ENCODE measurements at places on chromosomes 5 and 9. TPM values are rescaled to one million over a fixed set of nuclear protein-coding genes. Genes with fewer than 3 reads are reported as not detected.
A peak's percentile ranks its signal among the peaks of the same experiment; 100 is the strongest.

The PLCXD3 gene
- not detected for total RNA-seq

- no peak for DNase-seq
Measured at GRCh38 chr5:95565280-95565920, 10.5 kb downstream of the ARSK start.

- DNase-seq, result no peak
Measured at GRCh38 chr9:129835860-129836223, 584 bp downstream of the USP20 start.

DNA sequence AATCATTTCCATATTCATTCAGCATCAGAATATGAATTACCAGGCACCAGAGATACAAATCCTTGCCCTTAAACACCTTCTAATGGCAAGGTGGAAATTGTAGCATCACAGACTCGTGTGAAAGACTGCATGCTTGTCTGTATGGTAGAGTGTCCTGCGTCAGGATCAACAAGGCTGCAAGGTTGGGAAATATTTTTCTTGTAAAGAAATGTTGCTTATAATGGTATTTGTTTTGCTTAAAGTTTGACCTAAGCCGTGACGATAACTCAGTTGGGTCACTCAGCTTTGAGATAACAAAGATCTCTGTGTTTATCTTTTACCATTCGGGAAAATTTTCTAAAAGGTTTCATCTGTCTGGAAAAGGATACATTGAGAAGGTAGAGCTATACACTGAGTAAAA lies 87.6 kb downstream of the BASP1 start:
- no peak for DNase-seq

- DNase-seq, result no peak
Measured at GRCh38 chr5:61969347-61969746, 336.7 kb upstream of the KIF2A start.

DNA sequence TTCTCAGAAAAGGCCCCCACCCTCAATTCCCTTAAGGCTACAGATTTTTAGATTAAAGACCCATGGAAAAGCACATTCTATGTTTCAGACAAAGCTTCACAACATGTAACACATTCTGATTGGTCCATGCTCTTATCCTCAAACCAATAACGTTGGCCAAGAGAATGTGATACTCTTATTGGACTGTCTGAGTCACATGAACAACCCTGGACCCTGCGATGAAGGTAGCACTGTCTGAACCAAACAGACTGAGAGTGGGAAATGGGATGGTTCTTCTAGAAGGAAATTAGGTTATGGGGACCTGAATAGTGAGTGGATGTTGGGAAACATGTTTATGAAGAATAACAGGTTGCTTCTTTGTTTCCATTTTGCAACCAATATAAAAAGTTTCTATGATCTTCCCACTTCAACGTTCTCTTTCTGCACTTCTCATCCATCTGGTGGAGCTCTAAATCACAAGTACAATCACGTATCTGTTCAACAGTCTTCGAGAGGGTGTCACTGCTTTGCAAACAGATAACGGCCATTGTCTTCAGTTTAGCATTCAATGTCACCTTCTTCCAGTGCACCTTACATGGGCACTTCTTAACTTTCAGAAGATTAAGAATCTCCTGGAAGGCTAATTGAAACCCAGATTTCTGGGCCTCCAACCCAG lies 81.6 kb downstream of the PTCH1 start:
- DNase-seq, result peak; percentile 30

DNA sequence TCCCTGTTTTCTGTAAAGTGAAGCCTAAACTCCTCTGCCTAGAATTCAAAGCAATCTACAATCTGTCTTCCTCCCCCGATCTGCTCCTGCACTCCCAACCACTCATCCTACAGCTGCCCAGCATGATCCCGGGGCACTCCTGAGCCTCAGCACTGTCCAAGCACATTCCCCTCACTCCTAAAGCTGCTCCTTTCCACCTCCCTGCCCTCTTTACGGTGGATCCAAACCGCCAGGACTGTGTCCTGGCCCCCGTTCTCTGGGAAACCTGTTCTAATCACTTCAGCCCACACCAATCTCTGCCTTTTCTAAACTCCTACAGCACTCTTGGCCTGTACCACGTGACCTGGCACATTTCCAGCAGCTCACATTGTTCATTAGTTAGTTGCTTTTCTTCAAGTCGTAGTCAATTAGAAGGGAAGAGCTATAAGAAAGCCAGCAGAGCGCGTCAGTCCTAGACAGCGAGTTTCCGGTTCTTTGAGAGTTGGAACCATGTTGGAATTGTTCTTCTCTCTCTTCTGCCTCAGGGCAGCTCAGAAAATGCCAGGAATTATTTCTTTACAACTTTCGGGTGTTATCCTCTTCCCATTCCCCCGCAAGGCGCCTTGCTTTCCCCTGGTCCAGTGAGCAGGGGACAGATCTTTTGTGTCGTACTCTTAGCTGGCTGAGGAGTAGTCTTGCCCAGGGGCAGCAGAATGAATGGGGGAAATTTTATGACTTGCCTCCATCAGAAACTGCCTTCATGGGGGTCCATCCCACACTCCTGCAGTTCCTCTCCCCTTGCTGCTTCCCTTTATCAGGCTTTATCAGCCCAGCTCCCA lies 60.7 kb downstream of the NRG2 start:
- DNase-seq, result no peak

DNA sequence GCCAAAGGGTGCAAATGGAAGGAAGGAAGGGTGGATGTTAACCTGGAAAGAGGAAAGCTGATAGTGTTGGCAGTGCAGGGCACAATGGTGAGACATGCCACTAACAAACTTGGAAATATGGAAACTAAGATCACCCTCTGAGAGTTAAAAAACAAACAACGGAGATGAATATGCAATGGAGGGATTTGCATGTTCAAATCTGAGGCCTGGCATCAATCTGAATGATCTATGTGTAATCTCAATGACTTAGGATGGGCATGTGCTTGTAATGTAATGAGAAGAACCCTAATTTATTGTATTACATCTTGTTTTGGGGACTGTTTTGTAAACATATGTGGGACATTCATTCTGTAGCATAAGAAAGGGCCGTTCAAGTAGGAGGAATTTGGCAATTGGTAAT lies 54.4 kb downstream of the GLRA1 start:
- DNase-seq, result no peak

DNA sequence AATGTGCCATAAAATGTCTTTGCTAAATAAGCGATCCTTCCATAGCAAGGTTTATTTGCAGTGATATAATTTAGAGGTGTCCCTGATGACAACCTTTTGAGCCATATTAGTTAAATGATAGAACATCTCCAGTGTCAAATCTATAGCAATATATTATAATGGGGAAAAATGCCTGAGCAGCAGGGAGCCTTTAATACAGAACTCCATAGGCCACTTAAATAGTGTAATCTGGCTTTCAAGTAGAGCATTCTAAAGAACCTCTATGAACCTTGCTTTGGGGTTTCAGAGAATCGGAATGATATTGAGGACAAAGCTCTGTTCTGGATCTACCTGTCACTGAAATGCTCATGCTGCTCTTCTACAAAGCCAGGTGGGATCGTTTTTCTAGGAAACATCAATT lies 96.7 kb upstream of the MEF2C start:
- no peak for DNase-seq

DNA sequence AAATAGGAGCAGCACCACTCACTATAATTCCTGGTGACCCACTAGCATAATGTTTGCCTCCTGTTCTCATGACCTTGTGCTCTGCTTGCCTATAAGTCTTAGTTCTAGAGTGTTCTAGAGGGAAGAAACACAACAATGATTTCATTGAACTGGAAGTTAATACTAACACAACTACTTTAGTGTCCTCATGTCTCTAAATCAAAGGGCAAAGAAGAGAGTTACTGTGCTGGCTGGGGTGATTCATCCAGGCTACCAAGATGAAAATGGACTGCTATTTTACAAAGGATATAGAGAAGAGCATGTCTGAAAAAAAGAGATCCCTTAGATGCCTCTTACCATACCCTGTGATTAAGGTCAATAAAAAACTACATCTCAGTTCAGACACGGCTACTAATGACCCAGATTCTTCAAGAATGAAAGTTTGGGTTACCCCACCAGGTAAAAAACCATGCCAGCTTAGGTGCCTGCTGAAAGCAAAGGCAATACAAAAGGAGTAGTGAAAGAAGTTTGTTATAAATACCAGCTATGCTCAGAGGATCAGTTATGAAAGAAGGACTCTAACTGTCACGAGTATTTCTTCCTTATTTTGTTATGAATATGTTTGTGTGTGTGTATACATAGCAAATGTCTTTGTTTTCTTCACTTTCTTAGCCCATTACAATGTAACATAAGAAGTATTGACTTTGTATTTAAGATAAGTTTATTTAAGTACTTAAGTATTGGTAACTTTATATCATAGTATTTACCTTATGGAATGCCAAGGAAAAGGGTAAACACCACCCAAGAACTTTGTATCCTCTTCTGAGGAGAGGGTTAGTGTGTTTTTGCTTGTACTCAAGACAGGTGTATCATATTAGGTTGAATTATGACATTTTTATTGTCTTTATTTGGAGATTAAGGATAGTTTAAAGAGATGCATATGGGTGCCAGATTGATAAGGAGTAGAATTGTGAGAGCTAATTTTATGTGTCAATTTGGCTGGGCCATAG lies 314.1 kb upstream of the PTGER4 start:
- DNase-seq, result no peak
